HL-60 (cell line): ENCODE measurements at places on chromosomes 1 and 21.

DNA sequence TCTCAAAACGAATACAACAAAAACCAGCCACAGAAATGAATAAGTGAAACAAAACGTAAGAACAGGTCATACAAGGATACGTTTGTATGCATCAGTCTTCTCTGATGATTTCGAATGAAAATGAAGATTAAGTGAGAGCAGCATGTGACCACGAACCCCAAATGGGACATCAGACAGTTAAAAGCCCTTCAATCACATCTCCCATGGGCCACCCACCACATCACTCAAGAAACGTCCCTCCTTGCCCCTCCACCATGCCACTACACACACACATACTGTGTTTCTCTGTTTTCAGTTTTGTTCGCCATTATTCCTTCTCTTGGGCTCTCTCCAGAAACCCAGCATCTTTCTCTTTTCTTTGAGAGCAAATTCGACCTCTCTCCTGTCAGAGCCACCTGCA is 355.6 kb upstream of the KAZN start:
- no peak for DNase-seq

- no peak for DNase-seq
These were observed 400.7 kb downstream of the PLA2G4A start for GRCh38 chr1:187229496-187229895.

DNA sequence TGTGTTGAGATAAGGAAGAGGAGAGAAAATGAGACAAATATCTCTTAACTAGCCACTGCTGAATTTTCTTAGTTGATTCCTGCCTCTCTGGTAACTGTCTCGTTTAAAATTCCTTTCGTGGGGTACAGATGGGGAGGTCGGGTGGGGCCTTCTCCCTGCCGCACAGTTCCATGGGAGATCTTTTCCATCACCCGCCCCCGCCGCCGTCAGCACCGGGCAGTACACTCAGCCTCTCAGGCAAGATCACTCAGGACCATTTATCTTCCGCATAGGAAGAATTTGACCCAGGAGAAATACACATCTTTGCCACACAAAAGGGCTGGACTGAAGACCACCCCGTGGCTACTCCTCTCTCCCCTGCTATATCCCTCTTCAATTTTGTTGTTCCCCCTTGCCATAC is 2.3 kb upstream of the VPS26C start:
- no peak for DNase-seq

DNA sequence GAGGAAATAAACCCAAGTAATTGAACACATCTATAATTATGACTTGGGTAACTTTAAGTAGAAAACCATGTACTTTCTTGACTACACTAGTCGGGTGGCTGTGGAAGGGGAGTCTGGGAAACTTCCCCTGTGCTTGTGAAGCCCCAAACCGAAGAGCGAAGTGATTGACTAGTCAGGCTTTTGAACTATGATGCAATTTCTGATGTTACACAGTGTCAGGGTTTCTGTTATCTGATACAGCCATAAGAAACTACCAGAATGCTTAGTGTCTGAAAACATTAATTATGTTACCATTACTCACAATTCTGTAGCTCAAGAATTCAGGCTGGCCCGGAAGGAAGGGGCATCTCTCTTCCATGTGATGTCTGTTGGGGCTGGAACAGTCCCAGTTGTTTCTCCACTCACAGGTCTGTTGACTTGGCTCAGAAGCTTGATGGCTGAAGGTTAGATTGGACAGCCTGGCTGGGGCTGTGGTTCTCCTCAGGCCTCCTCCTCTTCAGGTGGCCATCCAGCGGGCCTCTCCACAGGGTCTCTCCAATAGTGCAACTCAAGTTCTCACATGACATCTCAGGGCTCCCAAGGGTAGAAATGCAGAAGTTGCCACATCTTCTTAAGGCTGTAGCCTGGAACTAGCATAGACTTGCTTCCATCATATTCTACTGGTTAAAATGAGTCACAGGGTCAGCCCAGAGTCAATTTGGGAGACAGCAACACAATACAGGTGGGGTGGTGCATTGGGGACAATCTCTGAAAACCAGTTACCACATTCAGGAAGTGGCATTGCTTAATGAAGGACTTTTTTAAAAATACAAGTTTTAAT is 8.3 kb upstream of the C8B start:
- peak; percentile 84 for DNase-seq

- no peak for DNase-seq
These were observed 1077.3 kb downstream of the KCNT2 start for GRCh38 chr1:195530961-195531360.

DNA sequence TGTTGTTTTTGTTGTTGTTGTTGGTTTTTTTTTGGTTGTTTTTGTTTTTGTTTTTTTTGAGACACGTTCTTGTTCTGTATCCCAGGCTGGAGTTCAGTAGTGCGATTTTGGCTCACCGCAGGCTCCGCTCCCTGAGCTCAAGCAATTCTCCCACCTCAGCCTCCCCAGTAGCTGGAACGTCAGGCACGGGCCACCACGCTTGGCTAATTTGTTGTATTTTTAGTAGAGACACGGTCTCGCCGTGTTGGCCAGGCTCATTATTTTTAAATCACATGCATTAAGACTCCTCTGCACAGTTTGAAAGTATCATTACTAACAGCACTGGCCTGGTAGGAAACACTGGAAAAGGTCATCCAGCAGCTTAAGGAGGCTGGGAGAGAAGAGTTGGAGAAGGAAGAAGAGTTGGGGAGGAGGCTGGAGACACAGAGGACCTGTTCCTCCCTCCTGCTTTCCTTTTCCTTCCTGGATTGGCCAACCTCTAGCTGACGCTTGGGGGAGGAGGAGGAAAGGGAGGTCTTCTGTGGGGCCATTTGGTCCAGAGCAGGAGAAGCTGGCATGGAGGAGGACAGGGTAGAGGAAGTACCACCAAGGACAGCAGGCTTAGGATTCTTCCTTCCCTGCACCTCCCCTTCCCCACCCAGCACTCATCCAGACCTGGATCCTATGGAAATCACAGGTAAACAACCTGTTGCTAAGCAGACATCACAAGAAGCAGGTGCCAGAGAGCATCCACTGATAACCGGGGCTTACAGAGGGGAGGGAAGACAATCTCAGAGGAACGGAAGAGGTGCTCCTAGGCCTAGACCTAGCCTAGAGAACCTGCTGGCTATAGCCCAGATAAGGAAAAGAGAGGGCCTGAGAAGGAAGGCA is 71.9 kb upstream of the GOLT1A start:
- no peak for DNase-seq

- no peak for DNase-seq
These were observed 21.3 kb downstream of the SCAF4 start for GRCh38 chr21:31710586-31710985.

DNA sequence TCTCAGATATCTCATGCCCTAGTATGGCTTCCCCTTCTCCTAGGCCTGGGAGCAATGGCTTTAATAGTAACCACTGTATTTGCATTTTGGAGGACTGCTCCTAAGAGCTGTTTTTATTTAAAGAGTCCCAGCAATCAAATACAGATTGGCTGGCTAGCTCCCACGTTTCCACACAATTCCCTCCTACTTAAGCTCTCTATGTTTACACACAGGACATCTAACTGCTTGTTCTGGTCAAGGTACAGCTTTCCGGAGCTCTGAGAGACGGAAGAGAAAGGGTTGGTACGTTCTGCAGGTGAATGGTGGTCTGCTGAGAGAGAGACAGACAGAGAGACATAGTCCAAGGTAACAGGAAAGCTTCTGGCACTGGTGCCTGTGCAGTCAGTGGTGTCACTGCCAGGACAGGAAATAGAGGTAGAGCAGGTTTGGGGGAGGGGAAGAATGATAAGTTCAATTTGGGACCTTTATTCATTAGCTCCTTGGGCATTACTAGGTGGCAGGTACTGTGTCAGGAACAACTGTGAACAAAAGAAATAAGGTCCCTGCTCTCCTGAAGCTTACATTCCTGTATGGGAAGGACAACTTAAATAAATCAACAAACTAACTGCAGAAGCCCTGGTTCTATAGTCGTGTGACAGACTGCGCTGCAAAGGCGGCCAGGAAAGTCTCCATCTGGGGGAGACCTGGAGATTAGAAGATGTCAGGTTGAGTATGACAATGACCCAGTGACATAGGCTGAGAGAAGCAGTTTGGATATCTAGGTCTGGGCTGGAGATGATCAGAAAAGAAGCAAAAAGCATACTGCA is 1.2 kb upstream of the SLC25A33 start:
- no peak for DNase-seq

GRCh38 chr1:41876576-41877445 is 41.9 kb downstream of the HIVEP3 start:
- DNase-seq, result no peak

DNA sequence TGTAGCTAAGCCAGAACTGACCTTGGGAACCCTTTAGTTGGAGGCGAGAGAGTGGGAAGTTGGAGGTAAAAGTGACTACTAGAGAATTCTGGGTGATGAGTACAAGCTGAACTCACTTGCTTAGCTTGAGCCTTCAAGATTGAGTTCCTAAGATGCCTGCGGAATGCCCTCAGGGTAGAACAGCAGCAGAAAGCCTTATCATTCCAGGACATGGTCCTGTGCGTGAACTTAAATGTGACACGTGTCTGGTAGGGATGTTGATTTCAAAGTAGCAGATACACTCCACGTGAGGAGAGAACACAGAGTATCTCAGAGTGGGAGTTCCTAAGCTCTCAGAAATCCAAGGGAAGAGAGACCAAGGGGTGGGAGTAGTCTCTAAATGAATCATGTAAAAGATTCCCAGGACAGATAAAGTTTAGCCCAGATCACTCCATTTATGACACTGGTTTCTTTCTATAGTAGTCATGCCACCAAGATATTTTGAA is 60.1 kb downstream of the KCNK1 start:
- no peak for DNase-seq

- DNase-seq, result no peak
These were observed 34.8 kb upstream of the HSD3B1 start for GRCh38 chr1:119472080-119472818.

DNA sequence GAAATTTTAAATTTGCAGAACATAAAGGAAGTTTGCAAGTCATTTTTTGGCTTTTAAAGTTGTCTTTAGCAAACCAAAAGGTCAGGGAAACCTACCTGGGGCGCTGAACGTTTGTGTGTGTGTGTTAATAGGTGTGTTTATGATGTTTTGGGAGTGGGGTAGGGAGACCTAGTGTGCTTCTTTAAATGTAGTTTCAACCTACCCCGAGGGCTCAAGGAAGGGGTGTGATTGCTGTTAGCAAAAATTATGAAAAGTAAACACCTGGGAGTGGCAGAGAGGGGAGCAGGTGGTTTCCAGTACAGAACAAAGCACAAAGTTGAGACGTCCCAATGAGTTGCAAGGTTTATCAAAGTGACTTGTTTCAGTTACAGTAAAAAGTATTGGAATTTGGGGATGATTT is 58.7 kb upstream of the WDR26 start:
- no peak for DNase-seq

DNA sequence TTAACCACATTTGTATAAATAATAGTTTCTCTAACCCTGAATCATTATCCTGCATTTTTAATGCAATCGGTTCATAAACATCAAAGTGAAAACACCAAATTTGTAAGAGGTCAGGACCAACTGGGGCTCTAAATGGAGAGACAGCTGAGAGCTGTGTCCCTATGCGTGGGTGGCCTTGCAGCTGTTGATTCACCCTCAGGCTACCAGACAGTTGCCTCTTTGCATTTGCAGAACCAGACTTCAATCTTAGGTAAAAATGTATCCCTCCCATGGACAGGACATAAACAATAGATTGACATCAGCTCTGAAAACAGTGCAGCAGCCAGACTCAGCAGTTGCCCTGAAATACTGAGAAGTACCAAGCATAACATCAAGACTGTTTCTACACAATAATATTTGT is 8.8 kb upstream of the TGFB2 start:
- DNase-seq, result no peak

DNA sequence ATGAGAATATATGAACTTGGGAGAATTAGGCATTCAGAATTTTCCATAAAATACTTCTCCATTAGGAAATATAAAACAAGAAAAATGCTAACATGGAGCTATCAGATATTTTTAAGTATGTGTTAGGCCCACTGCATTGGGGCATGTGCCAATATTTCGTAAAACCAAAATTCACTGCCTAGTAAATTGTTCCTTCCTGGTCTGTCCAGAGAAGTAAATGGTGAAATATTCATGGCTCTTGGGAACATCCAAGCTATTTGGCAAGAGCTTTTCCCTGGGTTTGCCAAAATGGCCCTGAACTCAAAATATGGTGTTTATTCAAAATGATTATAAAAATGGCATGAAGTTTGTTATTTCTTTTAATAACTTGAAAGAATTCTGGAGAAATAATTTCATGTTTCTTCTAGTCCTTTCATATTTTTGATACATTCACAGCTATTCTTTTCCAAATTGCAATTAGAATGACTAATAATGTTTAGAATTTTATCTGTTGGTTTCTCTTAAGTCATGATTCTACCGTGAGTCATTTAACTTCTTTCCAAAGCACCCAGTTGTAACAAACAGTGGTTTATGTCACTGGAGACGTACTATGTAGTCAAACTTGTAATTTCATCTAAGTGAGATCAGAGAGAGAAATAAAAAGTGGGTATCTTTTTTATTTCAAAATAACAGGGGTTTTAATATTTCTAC is 25.7 kb upstream of the SLC19A2 start:
- no peak for DNase-seq

DNA sequence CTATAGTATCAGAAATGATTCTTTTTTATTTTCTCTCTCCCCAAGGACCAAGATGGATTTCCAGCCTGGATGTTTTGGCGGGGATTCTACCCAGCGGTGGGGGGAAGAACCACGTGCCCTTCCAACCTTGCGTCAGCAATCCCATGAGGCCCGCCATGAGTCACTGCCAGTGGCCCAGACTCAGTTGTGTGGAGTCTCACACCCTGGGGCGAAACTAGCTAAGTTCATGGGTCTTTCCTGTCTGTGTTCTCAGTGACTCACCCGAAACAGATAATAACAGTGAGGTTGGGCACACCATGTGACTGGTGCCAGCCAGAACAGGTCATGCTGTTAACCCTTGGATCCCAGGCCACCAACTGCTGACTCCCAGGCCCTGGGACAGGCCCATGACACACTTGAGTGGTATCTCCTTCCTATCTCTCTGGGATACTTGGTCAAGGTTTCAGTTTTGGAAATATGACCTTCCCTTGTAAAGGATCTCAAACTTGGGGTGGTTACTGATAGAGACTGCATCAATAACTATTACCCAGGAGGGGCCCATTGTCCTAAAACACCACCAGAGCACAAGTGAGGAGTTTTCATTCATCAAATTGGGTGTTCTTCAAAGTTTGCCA is 98.0 kb upstream of the DUSP10 start:
- DNase-seq, result no peak

GRCh38 chr1:15107058-15107687 is 46.4 kb upstream of the TMEM51 start:
- no peak for DNase-seq

- no peak for DNase-seq
These were observed 168.2 kb upstream of the DPT start for GRCh38 chr1:168897249-168897648.

GRCh38 chr1:14117700-14118099 is 417.7 kb downstream of the PRDM2 start:
- no peak for DNase-seq

- no peak for DNase-seq
These were observed 37.4 kb downstream of the PRKACB start for GRCh38 chr1:84181350-84182005.

- DNase-seq, result no peak
These were observed 32.9 kb downstream of the GRHL3 start for GRCh38 chr1:24351918-24352627.

DNA sequence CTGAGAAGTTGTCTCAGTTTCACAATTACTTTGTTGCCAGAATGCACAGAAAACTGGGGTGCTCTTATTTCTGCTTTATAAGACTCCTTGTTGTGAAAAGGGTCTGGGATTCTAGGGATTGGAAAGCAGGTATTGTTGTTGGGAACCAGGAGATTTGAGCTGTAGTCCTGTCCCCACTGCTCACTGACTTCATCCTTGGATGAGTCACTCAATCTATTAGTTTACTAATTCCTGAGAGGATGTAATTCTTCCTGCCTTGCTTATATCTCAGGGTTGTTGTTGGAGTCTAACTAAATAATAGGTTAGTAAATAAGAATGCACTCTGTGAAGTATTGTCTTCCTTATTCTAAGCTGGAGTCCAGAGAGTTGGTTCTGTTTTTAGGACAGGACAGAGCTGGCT is 172.5 kb upstream of the GALNT2 start:
- DNase-seq, result no peak
